Renal cortex interstitium (tissue), 15 donors: ENCODE measurements at places on chromosomes 4 and X.

GRCh38 chrX:118225711-118226428 is 109.3 kb upstream of the KLHL13 start:
- DNase-seq: no peak

- DNase-seq: no peak
Measured at GRCh38 chr4:148254621-148255343, 187.4 kb downstream of the NR3C2 start.

DNA sequence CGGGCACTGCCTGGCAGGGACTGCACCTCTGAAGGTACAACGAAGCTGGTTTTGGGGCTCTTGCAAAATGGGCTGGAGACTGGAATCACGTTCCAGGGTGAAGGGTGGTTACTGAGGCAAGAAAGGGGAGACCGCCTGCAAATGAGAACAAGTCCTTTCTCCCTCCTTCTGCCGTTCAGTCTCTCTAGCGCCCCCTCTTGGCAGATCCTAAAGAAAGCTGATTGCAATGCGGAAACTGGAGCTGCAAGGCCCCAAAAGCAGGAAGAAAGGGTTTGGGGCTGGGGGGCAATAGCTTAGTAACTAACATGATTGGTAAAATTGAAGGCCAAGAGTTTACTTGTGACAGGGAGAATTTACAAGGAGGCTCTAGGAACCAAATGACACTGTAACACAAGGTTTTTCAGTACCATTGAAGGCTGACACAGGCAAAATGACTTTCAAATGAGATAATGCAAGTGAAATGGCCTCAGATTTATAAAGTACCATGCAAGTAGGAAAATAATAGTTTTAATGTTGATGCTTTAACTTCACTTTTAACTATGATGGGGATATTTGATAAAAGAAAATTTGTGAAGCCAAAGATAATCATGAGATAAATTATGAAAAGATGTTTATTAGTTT is 222.7 kb upstream of the HAND2 start:
- DNase-seq: no peak

- no peak for DNase-seq
Measured at GRCh38 chr4:7742807-7743280, 196.8 kb downstream of the AFAP1 start.

GRCh38 chrX:109350551-109350950 is 131.3 kb downstream of the GUCY2F start:
- no peak for DNase-seq

DNA sequence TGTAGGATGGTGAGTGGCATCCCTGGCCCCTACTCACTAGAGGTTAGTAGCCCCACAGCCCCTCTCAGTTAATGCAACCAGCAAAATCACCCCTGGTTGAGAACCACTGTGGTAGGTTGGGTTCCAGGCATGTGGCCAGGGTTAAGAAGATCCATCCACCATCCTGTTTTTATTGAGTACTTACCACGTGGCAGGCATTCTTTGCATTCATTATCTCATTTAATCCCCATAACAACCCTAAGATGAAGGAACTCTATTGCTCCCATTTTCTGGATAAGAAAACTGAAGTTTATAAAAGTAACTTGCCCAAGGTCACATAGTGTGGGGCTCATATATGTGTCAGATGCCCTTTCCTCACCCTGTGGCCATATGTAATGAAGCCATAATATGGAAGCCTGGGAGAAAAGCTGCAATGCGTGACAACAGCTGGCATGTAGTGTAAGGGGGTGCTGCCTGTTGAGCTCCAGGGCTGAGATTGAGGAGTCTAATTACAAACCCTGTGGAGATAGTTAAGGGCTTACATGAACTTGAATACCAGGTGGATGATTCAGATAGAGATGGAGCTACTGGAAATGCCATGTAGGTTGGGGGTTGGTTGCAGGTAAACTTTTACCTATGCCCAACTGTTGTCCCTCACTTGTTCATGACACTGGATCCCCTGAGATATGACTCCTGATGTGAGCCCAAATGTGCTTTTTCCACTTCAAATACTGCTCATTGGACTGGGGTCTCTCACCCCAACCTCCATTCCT is 100.2 kb upstream of the PGRMC2 start:
- DNase-seq: no peak

DNA sequence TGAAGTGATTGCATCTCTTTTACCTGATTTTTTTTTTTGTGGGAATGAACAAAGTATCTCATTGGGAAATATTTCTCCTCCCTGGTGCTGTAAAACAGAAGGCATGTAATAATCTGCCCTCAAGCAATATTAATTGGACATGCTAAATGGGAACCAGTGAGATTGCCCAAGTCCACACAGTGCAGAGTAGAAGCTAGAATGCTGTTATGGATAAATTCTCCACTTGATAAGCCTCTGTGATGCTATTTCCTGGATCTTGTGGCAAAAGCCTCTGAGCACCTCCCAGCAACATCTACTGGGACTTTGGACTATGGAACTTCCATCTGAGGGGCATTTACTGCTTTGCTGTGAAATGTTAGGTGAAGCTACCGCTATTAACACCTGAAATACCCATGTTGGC is 46.9 kb upstream of the YTHDC1 start:
- no peak for DNase-seq

GRCh38 chrX:65811558-65812228 is 144.2 kb downstream of the MSN start:
- DNase-seq: no peak

DNA sequence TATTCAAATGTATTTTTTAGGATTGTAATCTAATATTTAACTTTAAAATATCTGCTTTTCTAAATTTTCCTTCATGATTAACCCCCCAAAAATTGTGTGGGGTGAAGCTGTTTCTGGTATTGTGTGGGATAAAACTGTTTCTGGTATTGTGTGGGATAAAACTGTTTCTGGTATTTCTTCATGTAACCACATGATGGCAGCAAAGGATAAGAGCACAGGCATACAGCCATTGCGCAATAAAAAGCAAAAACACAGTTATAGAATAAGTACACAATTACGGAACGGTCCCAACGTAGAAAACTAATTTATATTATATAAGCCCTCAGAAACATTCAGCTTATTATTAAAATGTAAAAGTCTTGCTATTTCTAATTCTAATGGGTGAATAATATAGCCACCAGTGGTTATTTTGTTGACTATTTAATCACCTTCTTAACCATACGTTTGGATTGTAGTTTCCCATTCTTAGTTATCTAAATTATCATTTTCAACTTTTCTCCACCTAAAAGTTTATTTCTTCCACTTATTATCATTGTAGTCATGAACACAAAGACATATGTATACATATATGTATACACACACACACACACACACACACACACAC is 333.9 kb upstream of the FSTL5 start:
- DNase-seq: peak; percentile 19

GRCh38 chr4:120158841-120159463 is 92.3 kb upstream of the MAD2L1 start:
- DNase-seq: no peak

DNA sequence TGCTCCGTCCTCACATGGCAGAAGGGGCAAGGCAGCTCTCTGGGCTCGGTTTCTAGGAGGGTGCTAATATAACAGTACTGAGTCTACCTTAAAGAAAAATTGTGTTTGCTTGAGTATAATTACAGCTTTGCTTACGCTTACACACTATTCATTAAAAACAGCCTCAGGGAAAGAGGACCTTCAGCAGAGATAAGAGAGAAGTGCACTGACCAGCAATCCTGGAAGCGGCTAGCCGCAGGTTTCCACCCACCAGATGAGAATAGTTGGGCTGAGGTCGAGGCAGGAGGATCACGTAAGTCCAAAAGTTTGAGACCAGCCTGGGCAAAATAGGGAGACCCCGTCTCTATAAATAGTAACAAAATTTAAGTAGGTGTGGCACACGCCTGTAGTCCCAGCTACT is 15.2 kb upstream of the MRFAP1 start:
- DNase-seq: no peak

- DNase-seq: peak; percentile 78
Measured at GRCh38 chrX:153667956-153668396, 5.6 kb downstream of the PNCK start.

- DNase-seq: no peak
Measured at GRCh38 chrX:152926279-152926678, 28.4 kb downstream of the ZNF185 start.

DNA sequence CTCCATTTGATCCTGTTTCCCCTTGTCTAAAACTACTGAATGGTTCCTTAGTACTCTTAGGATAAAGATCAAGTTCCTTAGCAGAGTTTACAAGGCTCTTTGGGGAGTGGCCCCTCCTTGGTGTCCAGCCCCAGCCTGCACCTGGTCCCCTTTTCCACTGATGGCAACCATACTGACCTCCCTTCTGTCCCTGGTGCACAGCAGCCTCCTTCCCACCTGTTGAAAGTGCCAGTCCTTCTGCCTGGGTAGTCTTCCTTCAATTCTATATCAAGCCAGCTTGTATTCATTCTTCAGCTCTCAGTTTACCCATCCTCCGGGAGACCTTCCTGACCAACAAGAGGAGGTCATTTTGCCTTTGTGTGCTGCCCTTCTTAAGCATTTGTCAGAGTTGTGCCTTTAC is 30.4 kb upstream of the NMU start:
- no peak for DNase-seq

- no peak for DNase-seq
Measured at GRCh38 chrX:24229976-24230375, 80.4 kb downstream of the ZFX start.

GRCh38 chr4:95358421-95358820 is 190.4 kb downstream of the UNC5C start:
- no peak for DNase-seq

DNA sequence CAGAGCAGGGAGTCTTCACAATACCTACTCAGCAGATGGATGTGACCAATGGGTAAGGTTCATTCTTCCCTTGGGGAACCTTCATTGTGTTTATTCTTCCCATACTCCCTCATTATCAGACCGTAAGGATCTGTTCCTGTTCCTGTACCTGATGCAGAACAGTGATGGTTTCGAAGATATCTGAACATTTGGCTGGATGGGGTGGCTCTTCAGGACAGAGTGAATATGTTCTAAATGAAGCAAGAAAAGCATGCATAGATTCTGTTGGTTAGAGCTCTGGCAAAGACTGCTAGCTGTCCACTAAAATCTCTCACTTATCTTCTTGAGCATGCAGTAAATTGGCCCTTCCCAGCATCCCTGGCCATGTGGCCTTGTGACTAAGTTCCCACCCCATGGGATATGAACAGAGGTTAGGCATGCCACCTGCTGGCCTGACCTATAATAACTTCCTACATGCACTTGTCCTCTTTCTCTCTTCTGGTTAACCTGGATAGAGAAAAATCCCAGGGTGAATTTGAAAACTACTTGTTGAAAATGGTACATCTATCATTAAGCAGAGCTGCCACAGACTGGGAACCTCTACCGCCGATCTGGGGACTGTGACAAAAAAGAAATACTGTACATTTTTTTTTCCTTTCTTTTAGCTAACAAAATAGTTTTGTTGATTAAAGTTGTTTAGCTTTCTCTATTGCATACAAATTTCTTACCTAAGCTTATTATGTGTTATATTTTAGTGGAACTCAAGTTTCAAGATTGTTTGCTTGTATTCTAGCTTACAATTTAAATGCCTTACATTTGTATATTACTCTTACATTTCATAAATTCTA is 60.0 kb upstream of the BANK1 start:
- peak; percentile 31 for DNase-seq

- DNase-seq: no peak
Measured at GRCh38 chr4:82733636-82734035, 65.0 kb downstream of the SCD5 start.

- no peak for DNase-seq
Measured at GRCh38 chr4:158065603-158066002, 107.2 kb downstream of the GASK1B start.

- no peak for DNase-seq
Measured at GRCh38 chr4:133865612-133866327, 335.8 kb downstream of the PABPC4L start.

DNA sequence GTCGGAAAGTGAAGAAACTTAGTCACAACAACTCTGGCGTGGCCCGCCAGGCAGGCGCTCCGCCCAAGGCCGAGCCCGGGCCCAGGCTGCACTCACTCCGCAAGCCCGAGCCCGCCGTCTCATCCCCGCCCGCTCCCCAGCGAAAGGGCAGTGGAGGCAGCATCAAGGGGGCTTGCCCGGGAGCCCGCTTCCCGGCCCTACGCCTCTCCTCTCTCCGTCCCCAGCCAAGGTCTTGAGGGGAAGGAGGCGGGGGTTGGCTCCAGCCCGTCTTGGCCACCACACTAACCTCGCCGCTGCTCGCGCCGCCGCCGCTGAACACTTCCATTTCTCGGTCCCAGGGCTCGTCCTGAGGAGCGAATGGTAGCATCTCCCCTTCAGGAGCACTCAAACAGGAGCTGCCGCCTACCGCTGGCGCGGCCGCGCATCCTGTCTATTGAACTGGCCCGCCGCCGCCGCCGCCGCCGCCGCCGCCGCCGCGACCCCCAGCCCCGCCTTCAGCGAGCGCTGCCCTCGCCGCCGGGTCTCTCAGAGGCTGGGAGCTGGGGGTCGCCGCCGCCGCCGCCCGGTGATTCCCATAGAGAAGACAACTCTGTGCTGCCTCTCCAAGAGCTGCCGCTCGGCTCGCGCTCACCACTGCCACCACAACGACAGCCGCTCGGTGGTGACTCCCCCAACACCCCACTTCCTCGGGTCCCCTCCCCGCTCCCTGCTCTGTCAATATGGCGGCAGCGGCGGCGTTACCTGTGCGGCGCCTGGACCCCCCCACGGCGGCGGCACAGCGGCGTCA is at the start of gene RPS6KA6:
RPS6KA6 (minus strand) TSS at position 667 of the 787 bp plus-strand sequence; CDS start at position 367, 300 bp downstream.
- peak; percentile 7 for DNase-seq

GRCh38 chrX:34629572-34629971 is 27.5 kb downstream of the TMEM47 start:
- no peak for DNase-seq

DNA sequence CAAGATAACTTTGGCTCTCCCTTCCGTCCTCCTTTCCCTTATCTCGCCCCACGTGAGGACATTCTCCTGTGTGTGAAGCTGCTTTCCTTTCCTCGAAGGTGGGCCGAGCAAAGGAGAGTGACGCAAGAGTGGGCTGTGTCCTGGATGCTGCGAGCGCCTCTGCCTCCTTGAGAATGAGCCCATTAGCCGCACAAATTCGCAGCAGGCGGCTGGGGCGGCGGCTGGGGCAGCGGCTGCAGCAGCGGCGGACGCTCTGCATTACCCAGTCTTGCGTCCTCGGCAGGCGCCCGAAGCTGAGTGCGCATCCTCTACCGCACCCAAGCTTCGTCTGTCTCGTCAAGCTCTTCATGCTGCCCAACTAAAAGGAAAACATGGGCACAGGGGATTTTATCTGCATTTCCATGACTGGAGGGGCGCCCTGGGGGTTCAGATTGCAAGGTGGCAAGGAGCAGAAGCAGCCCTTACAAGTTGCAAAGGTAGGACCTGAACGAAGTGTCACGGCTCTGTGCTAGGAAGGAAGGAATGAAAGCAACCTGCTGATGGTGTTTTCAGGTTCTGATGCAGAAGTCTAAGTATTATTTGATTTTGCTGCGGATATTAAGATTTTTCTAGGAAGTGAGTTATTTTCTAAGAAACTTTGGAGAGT is at the start of gene SYNPO2:
SYNPO2 (plus strand) TSS at position 189 of the 646 bp plus-strand sequence; CDS start at position 372, 183 bp downstream.
- DNase-seq: no peak

DNA sequence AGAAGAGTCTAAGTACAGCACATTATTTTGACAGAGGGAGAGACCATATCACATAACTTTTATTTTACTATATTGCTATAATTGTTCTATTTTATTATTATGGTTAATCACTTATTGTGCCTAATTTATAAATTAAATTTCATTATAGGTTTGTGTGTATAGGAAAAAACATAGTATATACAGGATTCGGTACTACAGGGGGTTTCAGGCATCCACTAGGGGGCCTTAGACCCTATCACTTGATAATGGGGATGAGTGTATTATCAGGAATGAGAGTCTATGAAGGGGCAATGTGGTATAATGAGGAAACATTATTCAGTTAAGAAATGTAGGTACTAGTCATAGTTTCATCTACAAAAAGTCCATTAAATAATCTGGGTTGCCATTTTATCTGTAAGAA is 833.1 kb downstream of the C4orf33 start:
- DNase-seq: no peak

GRCh38 chr4:184265546-184266351 is 48.1 kb upstream of the ENPP6 start:
- DNase-seq: no peak
